Stimulated activated CD4-positive, alpha-beta T cell treated with anti-CD3 and anti-CD28 coated beads, TNF-alpha, amount 100 ng/mL, for 1 hour (primary cell): ENCODE measurements at places on chromosomes 2 and 18.

GRCh38 chr2:218799990-218800389, 18.0 kb downstream of the CYP27A1 start:
- DNase-seq = no peak

- DNase-seq = no peak
These were observed 398.3 kb downstream of the ALK start for GRCh38 chr2:29522951-29523669.

DNA sequence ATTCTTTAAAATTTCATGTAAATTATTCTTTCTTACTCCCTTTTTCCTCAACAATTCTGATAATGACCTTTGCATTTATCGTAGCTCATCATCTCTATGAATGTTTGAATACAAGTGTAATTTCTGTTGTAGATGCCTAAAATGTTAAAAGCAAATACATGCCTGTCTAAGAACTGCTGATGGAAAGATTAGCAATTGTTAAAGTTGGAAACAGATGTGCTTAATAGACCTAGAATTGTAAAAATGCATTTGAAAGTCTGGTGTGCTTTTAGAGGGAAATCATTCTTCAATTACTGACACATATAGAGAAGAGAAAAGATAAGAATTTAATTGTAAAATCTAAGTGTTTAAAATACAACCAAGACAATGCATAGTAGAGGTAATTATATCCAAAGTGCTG, 50.4 kb downstream of the CCDC102B start:
- DNase-seq = no peak

GRCh38 chr2:200090683-200091082, 135.3 kb downstream of the MAIP1 start:
- no peak for DNase-seq

DNA sequence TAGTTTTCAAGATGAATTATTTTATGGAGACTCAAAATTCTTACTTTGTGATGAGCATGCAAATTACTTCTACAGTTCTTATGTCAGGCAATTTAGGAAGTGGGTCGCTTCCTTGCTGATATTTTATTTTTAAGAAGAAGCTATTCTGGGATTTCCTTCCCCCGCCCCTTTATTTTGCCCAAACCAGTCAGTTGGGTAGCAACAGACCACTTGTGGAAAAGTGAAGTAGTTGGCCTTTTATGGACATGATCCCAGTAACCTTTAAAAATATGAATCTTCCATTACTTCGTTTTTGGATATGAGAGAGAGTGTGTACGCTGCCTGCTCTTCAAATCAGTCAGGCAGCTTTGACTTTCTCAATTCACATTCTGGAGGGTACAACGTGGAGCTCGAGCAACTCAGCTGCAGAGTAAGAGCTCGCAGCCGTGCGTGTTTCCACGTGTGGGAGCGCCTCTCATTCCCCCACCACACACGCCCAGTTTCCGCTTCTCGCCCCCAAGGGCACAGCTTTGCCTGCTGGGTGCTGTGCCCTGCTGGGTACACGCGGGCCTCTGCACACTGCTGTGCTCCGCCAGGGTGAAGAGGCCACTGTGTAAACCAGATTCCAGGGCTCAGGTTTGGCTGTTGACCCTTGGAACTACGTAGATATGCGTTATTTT, 92.6 kb downstream of the ITGB1BP1 start:
- no peak for DNase-seq

GRCh38 chr2:164793529-164793928, 48.1 kb downstream of the COBLL1 start:
- no peak for DNase-seq

DNA sequence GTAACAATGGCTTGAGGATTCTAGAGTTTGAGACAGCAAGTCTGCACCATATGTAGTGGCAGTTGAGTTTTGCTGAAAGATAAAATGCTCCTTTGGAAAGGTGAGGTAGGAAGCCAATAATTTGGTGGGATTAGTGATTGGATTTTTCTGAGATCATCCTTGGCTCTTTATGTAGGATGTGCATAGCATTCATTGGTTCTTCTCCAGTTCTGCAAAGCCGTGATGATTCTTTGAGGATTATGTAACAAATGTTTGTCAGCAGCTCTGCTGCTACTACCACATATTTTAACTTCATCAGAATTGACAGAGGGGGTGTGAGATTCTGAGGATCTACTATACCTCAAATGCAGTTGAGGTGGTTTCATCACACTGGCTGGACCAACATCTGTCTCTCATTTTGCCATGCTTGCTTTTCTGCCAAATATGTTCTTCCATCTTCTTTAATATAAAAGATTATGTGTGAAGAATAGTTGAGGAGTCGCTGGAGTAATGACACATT, 188.9 kb upstream of the RASGRP3 start:
- no peak for DNase-seq

DNA sequence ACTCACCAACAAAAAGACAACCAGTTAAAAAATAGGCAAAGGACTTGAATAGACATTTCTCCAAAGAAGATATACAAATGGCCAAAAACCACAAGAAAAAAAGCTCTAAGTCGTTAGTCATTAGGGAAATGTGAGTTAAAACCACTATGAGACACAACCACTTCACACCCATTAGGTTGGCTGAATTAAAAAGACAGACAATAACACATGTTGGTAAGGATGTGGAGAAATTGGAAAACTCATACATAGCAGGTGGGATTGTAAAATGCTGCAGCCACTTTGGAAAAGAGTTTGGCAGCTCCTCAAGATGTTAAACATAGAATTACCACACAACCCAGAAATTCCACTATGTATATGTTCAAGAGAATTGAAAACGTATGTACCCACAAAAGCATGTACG, 117.6 kb upstream of the SPATS2L start:
- no peak for DNase-seq

GRCh38 chr2:45872211-45872610, 220.7 kb downstream of the PRKCE start:
- no peak for DNase-seq

GRCh38 chr18:74488354-74488753, 7.8 kb upstream of the CNDP2 start:
- DNase-seq = no peak

GRCh38 chr2:117832905-117833613, 18.6 kb downstream of the DDX18 start:
- DNase-seq = no peak

DNA sequence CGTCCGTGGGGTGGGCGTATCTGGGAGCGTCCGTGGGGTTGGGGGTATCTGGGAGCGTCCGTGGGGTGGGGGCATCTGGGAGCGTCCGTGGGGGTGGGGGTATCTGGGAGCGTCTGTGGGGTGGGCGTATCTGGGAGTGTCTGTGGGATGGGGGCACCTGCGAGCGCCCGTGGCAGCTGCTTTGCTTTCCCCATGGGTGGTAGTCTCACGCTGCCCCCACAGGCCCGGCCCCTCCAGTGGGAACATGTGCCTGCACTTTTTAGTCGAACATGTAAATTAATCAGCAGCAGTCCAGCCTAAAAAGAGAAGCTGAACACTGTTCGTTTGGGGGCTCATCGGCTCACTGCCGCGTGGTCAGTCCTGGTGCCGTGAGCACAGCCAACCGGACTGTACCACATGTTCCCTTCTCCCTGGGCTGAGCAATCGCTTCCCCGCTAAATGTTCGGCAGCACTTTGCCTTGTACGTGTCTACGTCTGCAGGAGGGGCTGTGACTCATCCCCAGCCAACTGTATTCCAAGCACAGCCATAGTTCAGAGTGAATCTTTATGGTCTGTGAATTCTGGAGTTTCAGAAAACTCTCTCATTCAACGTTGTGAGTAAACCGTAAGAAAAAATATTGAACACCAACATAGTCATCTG, 271.5 kb downstream of the AGAP1 start:
- no peak for DNase-seq

GRCh38 chr2:206045251-206045650, 40.7 kb downstream of the INO80D start:
- DNase-seq = no peak

- DNase-seq = no peak
These were observed 142.4 kb downstream of the SOCS6 start for GRCh38 chr18:70431203-70431624.

- DNase-seq = no peak
These were observed 260.6 kb upstream of the SKOR2 start for GRCh38 chr18:47512056-47512455.

GRCh38 chr2:12173271-12173942, 427.0 kb downstream of the LPIN1 start:
- no peak for DNase-seq

- no peak for DNase-seq
These were observed 102.6 kb upstream of the GLI2 start for GRCh38 chr2:120632796-120633646.

- DNase-seq = no peak
These were observed 58.7 kb downstream of the SPATS2L start for GRCh38 chr2:200365209-200365608.

DNA sequence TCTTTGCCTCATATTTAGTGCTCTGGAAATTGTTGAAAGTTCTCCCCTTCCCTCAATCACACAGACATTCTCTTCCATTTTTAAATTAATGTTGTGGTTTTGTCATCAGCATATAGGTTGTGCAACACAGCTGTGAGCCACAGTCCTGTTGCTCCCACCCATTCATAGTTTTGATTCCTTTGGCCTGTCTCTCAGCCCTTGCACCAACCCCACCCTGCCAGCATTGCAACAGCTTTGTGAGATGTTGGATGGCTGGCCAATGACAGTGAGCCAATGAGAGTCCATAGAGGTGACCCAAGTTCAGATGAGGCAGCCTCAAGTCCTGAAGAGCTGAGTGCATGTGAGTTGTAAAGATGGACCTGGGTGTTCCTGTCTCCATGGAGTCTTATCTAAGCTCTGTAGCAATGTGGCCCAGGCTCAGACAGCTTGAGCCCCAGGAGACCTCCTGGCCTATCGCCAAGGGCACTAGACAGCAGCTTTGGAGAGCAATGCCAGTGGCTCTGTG, 775.5 kb downstream of the RNF144A start:
- no peak for DNase-seq

- no peak for DNase-seq
These were observed 6.6 kb downstream of the NT5DC4 start for GRCh38 chr2:112727276-112728028.

DNA sequence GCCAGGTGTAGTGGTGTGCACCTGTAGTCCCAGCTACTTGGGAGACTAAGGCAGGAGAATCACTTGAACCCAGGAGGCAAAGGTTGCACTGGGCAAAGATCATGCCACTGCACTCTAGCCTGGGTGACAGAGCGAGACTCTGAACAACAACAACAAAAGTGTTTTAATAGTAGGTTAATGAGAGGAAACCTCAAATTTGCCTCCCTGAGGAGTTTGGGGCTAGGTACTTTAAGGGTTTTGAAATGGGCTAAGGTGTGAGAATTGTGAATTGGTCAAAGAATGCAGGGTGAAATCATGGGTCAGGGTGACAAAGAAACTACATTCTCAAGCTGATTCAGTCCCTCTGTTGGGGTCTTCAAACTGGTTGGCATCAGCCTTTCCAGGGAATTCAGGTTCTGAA, 60.7 kb upstream of the BOD1L2 start:
- no peak for DNase-seq

- DNase-seq = no peak
These were observed 123.4 kb downstream of the MRO start for GRCh38 chr18:50696436-50696835.

GRCh38 chr18:35071819-35072247, 30.6 kb downstream of the MAPRE2 start:
- DNase-seq = no peak

DNA sequence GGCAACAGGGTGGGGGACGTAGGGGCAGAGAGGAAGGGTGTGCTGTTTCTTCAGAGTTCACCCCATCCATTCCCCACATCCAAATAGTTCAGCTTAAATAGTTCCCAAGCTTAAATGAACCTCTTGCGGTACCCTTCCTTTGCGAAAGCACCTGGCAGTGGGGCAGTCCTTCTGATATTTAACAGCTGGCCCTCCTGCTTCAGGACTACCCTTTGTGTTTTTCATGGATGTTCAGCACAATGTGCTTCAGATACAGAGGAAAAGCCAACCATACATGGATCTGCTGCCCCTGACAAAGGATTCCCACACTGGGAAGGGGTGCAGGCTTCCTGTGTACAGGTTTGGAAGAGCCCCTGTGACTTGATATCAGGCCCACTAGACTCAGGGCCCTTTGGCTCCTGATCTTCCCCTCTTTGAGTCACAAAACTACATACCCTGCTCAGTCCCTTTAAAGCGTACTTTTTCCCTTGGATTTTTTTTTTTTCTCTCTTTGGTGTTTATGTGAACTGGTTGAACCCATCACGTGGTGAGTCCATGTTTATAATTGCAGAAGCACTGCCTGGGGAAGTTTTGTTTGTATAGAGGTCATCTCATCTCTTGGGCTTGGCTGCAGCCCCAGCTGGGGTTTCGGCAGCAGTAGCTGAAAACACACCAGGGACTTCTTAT, 45.3 kb upstream of the IGFBP5 start:
- no peak for DNase-seq

DNA sequence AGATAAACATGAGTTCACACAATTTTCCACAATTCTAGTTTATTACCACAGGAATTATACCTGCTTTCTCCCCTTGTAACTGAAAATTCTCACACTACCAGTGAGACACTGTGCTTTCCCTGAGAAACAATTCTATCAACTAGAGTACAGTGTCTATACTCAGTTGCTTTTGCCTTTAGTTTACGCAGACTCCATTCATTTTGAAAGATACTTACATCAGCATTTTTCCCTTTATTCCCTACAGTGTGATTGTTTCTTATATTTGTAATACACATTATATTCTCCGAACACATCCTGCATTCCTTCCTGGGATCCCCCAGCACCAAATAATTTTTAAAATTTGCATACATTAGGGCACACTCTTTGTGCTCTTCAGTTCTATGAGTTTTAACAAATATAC, 1455.5 kb downstream of the SUCLG1 start:
- DNase-seq = no peak

DNA sequence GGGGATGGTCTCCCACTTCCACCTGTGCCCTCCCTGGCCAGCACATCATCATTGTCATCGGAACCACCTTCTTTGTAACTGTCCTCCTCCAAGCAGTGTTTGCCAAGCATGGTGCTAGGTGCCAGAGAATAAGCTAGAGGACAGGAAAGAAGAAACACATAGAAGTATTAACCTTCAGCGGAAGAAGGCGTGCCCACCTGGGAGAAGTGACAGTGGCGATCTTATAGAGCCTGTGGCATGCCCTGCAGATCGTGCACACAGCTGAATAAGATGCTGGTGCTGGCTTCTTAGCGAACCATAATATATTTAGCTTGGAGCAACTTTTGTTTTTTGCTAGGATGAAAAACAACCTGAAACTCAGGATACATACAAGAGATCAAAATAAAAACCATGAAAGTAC, 148.0 kb downstream of the FAM210A start:
- no peak for DNase-seq

DNA sequence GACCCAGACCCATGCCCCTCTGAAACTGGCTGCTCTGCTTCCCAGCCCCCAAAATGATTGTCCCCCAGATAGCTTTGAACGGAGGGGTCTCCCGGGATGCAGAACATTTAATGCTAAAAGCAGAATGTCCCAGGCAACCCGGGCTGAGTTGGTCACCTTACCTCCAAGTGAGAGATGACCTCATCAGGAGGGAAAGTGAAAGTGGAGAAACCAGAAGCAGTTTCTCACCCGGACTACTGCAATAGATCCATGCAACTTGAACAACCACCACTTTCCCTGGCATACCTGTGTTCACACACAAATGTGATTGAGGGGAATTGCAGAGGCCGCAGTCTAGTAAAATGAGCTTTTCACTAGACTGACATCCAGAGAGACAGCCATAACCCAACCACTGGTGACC, 75.3 kb upstream of the NPAS2 start:
- no peak for DNase-seq

GRCh38 chr18:46220116-46220515, 115.9 kb downstream of the HAUS1 start:
- DNase-seq = no peak

- DNase-seq = no peak
These were observed 15.8 kb upstream of the TLK1 start for GRCh38 chr2:171176516-171176915.
